ENCODE measurements at places on chromosomes 16 and 17.

DNA sequence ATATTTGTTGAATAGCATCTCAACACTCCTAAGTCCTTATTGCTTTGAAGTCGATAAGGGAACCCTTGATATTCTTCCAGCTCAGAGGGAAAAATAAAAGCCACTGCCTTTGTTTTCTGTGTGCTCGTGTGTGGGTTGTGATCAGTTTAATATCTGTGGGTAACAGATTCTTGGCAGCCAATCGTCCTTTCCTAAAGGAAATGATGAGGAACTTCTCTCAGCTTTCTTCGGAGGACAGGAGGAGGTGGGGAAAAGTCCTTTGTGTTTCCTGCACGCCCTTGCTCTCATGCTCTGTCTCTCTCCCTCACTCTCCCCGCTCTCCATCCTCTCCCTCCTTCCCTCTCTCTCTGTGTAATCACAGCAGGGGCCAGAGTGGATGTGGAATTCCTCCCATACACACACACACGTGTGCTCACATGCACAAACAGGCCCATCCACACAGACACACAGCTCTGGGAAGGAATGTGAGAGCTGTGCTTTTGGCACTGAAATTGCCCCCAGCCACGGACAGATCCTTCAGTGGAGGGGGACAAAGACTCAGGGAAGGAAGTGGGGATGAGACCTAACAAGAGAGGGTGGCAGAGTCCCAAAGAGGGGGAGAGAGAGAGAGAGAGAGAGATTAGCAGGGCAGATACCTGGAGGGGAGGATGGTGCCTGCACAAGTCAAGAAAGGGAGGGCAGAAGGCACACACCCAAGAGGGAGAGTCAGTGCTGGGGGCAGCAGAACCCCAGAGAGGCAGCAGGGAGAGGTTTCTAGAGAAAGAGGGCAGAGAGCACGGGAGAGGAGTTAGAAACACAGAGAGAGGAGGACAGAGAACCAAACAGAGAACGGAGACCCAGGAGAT is 83.5 kb upstream of the PLCG2 start:
- no peak for DNase-seq

DNA sequence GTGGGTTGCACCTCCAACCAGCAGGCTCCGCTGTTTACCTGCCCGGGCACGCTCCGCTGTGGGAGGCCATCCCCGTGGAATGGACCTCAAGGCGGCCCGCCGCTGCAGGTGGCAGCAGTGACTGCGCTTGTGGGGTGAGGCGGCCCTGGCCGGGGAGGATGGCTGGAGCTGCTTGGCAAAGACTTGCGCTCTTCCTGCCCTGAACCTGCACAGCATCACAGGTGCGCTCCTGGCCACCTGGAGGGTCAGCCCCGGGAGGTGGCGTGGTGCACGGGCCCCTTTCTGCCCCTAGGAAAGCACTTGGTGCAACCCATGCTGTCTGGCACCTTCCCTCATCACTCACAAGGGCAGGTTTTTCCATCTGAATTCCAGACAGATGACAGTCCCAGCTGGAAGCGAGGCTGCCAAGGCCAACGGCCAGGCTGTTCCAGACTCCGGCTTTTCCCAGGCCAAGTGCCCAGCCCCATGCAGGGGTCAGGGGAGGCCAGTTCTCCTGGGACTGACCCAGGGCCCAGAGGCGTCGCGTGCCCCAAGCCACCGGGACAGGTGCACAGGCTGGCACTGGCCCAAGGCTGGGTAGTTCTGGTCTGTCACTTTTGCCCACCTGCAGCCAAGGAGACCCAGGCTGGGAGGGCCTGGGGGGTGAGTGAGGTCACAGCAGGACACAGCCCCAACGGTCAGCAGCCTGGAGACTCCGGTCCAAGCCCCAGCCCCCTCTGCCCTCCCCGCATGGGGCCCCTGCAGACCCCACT is 13.3 kb downstream of the UTS2R start:
- no peak for DNase-seq

- no peak for DNase-seq
Measured at GRCh38 chr17:51228161-51228560, 31.7 kb downstream of the MBTD1 start.

DNA sequence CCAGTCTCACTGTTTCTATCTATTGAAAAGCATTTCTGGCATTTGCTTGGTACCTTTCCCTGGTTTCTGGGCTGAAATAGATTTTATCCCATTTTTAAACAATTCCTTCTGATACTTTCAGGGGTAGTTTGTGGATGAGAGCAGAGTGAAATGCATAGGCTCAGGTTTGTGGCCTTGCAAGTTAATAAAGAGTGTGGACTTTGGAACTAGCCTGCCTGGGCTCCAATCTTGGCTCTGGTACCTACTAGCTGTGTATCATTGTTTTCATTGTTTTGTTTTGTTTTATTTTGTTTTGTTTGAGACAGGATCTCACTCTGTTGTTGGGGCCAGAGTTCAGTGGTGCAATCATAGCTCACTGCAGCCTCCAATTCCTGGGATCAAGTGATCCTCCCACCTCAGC is 175.5 kb downstream of the PRKCB start:
- no peak for DNase-seq

- no peak for DNase-seq
Measured at GRCh38 chr17:77455111-77455890, 314.5 kb downstream of the SEC14L1 start.

DNA sequence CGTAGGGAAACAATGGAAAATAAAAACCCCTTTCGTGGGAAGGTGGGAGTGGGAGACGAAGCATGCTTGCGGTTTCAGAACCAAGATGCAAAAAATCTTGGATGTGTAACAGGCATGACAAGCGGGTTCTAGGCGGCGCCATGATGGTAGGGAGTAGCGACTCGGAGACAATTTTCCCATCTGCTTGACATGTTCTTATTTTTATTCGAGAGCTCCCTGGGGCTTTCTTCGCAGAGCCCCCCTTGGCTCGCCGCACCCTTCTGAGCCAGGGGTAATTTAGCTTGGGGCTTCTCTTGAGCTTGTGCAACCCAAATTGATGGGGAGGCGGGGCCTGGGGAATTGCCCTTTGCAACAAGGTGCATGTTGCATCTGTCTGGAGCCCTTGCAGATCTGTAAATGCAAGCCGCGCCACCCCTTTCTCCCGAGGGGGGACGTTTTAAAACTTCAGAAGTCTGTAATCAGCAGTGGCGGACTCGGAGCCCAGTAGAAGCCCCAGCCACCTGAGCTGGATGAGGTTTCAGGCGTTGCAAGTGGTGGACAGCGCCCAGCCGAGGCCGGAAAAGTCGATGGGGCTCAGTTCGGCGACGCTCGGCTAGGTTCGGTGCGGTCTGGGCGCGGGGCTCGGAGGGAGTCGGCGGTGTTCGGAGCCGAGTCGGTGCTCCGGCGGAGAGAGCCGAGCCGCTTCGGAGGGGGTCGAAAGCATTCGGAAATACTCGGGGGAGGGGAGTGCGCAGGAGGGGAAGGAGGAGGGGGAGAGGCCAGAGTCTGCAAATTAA is 2.9 kb downstream of the GNAO1 start:
- peak; percentile 51 for DNase-seq

DNA sequence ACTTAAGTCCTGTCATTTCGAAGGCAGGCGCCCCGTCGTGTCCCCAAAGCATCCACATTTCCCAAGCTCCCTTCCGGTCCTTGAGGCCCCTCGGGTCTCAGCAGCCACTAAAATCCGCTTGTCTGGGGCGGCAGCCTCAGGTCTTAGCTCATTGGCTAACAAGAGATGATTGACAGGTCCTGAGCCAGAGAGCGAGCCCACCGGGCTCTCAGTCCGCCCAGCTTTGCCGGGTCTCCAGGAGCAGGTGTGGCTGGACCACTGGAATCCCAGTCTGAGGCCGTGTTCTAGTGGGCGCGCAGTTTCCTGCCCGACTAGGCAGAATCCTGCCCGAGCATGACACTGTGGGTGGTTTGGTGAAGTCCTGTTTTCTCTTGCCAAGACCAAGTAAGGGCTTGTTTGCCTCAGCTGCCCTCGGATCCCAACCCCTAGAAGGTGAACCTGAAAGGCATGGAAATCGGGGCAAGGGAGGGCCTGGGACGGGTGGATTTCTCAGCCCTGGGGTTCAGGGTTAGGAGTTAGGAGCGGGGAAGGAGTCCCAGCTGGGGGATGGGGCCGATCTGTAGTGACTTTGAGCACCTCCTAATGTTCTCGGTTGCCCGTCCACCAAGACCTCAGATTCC is 42.8 kb downstream of the MRC2 start:
- no peak for DNase-seq

DNA sequence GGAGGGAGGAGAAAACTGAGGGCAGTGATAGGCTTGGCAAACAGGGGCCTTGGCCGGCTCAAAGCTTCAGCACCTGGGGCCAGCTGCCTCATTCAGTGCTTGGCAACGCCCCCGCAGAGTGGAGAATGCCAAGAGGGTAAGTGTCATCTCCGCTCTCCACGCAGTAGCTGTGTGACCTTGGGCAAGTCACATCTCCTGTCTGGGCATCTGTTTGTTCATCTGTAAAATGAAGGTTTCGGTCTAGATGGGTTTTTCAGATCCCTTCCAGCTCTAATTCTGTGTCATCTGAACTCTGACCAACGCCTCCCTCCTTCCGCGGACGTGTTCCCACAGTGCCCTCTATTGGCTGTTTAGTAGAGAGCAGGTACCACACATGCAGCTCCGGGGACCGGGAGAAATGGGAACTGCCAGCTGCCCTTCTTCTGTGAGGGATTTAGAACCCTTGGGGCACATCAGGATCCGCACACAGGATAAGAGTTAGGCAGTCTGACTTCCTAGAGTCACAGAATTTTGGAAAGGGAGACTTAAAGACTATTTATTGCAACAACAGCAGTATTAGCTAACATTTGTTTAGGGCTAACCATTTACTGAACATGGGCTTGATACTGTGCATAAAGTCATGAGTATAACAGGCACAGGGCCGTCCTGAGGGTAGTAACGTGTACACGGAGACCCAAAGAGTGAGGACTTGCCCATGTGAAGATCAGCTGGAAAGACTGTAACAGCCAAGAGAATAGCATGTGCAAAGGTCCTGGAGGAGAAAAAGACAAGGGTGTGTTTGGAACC is 26.8 kb downstream of the GP2 start:
- peak; percentile 10 for DNase-seq

GRCh38 chr16:4315186-4316107 is at the start of gene GLIS2:
Gene GLIS2 (plus strand): TSS chr16:4316067. CDS start chr16:4332281, 16,214 bp downstream.
- DNase-seq: no peak

DNA sequence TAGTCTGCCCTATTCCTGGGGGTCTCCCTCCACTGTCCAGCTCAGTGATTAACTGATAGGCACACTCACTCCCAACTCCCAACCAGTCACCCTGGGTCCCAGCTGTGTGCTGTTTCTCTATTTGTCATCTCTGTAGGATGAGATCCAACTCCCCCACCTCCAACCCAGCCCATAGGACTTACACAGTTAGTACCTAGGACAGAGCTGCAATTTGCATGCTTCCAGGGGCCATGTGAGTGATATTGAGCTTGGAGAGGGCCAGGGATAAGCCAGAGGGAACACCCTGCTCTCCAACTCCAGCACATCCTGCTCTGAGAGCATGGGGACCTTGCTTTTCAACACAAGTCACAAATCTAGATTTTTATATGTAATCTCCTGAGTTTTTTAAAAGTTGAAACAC is 8.8 kb downstream of the C17orf113 start:
- DNase-seq: no peak

DNA sequence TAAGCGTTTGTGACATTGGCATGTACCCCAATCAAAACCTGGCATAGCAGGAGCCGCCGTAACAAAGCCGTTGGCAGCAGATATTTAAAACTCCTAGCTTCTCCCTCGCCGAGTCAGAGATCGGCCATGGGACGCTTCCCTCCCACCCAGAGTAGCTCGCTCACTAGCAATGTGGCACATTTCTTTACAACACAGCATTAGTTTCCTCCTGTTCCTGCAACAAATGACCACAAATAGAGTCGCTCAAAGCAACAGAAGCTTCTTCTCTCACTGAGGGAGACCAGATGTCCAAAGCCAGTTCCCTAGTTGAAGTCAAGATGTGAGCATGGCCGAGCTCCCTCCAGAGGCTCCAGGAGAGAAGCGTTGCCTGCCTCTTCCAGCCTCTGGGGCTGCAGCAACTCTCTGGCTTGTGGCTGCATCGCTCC is 106.7 kb downstream of the RBFOX3 start:
- no peak for DNase-seq

DNA sequence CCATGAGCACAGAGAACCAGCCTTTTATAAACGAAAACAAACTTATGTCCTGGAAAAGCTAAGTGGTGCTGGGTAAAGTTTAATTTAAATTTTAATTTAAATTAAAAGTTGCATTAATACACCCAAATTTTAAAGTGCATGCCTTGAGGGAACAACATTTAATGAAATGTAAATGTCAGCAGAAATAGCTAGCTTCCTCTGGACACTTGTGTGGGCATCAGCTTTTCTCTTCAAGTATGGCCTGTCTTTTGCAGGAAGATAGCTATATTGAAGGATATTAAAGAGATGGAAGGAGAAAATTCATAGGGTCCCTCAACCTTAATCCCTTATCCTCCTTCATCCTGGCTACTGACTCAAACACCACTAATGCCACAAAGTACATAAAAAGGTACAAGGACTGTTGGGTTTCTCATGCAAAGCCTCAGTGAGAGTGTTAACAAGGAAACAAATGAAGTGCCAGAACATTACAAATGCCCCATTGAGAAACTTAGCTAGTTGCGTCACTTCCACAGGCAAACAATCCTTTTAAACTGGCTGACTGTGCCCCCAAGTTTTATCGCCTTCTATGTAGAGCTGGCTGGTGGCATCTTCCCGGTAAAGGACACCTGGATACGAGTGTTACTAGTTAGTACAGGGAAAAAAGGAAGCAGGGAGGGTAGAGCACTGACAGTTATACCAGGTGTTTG is 14.1 kb downstream of the PHF12 start:
- no peak for DNase-seq

- DNase-seq: no peak
Measured at GRCh38 chr17:11638700-11639265, 40.5 kb downstream of the DNAH9 start.

DNA sequence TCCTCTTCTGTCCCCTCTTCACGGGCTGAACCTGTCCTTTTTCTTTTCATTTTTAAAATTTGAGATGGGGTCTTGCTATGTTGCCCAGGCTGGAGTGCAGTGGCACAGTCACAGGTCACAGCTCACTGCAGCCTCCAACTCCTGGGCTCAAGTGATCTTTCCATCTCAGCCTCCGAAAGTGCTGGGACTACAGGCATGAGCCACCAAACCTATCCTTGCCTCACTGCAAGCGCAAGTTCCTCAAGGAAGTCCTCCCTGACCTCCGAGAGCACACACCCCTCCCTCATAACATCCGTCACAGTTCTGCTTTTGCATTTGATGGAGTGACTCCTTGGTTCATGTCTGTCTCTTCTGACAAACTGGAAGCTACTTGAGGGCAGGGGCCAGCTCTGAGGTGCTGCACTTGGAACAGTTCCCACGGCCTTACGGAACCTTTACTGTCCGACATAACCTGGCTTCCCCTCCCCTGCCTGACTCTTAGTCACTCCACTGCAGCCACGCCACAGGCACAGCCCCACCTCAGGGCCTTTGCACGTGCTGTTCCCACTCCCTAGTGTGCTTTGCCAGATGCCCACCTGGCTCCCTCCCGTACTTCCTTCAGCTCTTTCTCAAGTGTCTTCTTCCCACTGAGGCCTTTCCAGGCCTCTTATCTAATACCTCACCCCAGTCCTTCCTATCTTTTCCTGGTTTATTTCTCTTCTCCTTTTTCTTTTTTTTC is 4.4 kb downstream of the TBX6 start:
- no peak for DNase-seq

GRCh38 chr17:45098081-45098868 is 34.0 kb downstream of the PLCD3 start:
- no peak for DNase-seq

- no peak for DNase-seq
Measured at GRCh38 chr16:275041-275641, 603 bp downstream of the RGS11 start.

GRCh38 chr16:77037696-77038347 is 153.2 kb upstream of the MON1B start:
- DNase-seq: no peak

Measured in stimulated activated CD4-positive, alpha-beta T cell treated with anti-CD3 and anti-CD28 coated beads, Interleukin-15, amount 100 ng/mL, for 48 hours (primary cell).